Aorta (tissue), 5 donors: ENCODE measurements at places on chromosomes 12 and 14. TPM values are rescaled to one million over a fixed set of nuclear protein-coding genes. Genes with fewer than 3 reads are reported as not detected.
A peak's percentile ranks its signal among the peaks of the same experiment; 100 is the strongest.

DNA sequence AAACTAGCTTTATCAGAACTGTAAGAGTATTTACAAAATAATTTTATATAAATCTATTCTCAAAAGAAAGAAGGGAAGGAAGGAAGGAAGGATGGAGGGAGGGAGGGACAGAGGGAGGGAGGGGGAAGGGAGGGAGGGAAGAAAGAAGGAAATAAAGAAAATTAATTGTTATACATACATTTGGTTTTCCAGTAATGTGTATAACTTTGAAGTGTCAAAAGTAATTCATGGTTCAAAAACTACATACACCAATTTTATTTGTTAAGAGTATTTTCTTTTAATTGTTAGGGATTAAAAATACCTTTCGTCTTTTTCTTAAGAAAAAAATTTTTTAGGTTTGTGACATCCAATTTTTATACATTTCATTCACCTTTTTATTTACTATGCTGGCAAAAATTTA lies 17.5 kb upstream of the KCNC2 start:
- DNase-seq: no peak

- DNase-seq: peak; percentile 38
These were observed 24.3 kb downstream of the CEP170B start for GRCh38 chr14:104889375-104889757.

DNA sequence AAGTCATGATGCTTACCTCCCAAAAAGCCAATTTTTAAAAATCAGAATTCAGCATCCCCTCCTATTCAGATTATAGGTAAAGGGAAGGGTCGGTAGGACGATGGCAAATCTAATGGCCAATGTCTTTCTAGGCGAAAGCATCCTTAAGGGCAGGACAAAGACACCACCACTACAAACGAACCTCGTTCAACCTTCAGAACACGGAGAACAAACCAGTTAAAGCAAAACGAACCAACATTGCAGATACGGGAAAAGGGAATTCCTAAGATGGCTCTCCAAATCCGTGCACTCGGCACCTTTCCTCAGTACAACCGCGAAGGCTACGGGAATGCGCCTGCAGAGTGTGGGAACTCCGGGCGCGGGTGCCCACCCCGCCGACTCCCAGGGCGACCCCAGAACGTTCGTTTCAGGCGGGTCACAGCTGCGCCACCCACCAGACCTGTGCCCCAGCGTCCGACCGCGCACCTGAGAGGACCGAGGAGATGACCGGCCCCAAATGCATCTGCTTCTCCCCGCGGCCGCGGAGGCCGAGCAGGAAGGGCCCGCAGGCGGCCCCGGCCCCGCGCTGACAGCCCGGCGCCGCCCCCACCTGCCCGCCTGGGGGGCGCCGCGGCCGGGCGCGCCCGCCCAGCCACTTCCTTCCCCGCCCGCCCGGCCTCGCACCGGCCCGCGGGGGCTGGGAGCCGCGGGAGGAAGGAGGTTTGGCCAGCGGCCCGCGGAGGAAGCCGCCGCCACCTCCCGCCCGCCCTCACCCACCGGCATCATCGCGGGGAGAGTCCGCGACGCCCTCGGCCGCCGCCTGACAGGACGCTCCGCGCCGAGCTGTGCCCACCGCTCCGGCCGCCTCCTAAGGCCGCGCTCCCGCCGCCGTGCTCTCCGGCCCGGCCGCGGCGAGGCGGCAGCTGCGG lies 578 bp downstream of the PPP1R13B start:
- DNase-seq: no peak

DNA sequence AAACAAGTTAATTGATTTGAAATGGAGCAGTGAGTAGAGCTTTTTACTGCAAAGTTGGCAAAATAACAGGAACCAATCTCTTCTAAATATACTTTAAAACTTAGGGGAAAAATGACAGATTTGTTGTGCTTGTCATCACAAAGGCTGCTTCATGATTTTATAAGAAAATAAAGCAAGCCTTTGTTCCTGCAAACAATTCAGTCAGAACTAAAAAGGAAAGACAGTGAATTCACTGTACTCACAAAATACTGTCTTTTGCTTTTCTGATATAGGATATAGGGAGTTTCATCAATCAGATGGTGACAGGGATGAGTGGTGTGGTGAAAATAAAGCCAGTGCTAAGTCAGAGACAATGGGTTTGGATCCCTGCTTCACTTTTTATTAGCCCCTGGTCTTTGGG lies 126.0 kb downstream of the HELB start:
- no peak for DNase-seq

- no peak for DNase-seq
These were observed 96.3 kb downstream of the ESRRB start for GRCh38 chr14:76472199-76472723.

- DNase-seq: no peak
These were observed 103.8 kb upstream of the ETV6 start for GRCh38 chr12:11545484-11546330.

DNA sequence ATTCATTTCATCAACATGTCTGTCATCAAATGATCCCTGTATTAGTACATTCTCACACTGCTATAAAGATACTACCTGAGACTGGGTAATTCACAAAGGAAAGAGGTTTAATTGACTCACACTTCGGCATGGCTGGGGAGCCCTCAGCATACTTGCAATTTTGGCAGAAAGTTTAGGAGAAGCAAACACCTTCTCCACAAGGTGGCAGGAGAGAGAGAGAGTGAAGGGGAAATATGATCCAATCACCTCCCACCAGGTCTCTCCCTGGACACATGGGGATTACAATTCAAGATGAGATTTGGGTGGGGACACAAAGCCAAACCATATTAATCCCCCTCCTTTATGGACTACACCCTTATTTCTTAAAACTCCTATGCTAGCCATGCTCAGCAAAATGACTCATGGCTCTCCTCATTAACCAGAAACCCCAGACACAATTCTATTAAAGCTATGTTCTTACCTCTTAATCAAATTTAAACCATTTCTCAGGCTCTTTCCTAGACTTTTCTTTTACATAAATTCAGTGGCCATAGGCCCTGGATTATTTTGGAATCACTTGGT lies 932.3 kb downstream of the FLRT2 start:
- no peak for DNase-seq

NRXN3 gene
- total RNA-seq: 8.8 TPM

DNA sequence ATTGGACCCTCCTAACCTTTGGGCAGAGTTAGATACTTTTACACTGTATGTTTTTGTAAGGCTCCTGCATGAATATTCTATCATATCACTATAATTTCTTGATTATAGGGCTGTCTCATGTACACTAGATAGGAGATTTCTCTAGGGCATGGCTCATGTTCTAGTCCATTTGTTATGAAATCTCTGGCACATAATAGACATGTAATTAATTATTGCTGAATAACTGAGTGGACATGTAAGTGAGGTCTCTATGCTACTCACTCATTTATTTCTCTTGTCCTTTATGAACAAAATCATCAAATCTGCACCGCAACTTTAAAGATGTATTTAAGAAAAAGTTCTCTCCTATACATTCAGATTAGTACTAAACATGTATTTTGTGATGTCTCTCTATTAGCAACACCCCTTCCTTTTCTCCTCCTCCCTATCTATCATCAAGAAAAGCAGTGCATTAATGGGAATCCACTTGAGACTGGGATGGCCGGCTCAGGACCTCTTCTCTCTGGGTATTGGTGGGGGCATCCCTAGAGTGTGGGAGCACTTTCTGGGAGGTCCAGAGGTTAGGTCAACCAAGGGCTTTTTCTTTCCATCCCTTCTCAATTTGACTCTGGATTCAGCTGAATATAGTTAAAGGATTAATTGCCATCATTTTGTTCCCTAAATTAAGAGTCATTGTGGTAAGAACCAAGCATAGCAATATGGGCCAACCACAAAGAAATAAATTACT lies 168.0 kb upstream of the HMGA2 start:
- no peak for DNase-seq

GRCh38 chr14:59772233-59772632 lies 98.3 kb downstream of the RTN1 start:
- DNase-seq: no peak

DNA sequence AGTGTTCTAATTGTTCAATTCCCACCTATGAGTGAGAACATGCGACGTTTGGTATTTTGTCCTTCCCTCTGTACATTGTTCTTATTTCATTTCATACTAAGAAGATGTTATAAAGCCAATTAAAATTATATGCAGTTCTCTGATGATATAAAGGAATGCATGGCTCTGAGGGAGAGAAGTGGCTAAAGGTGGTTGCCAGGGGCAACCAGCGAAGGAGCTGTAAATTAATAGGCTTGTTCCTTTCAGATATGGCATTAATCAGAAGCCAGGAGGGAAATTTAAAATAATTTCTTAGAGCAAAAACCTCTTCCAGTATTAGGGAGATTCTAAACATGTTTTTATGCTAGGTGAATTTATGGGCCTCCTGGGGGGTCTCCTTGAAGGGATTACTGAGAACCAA lies 227.8 kb downstream of the TMEM117 start:
- no peak for DNase-seq

- DNase-seq: peak; percentile 73
These were observed 29.8 kb downstream of the CALM1 start for GRCh38 chr14:90426663-90427062.

DMAC2L gene
- 13.1 TPM for total RNA-seq

PTPRR gene
- 0.49 TPM for total RNA-seq

CFAP251 gene
- 3.9 TPM for total RNA-seq
